ENCODE measurements at places on chromosomes 1 and 21.

- no peak for DNase-seq
Observed at GRCh38 chr1:44905276-44905675, 62.2 kb upstream of the PTCH2 start.

DNA sequence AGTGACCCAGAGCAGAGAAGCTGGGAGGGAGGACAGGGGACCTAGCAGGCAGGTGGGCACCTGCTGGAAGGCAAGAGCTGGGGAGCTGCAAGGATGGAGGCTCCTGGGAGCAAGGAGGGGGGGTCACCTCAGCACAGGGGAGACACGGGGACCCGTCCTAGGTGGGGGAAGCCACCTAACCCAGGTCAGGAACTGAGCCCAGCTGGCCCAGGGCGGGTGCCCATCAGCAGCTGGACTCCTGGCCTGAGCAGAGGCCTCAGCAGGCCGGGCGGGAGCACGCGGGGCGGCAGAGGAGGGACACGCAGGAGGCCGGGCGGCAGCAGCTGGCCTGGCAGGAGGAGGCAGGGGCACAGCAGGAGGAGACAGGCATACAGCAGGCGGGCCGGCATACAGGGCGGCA, 949 bp downstream of the KRTAP10-1 start:
- no peak for DNase-seq

DNA sequence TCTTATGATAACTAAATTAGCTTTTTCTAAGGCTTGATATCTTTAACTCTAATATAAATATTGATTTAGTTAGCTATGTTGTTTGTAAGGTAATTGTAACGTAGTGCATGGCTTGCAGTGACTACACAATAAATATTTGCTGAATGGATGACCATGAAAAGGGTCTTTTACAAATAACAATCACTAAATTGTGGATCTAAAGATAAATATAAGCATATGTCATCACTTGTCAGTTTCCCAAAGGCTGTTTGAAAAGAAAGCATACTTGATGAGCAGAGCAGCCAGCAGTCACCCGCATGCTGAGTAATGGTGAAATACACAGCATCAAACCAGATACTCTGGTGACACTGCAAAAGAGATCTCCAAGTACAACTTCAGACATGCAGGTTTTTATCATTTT, 92.5 kb upstream of the FMN2 start:
- no peak for DNase-seq

- no peak for DNase-seq
Observed at GRCh38 chr21:41954654-41955499, 1.1 kb upstream of the C2CD2 start.

- DNase-seq, result no peak
Observed at GRCh38 chr1:58895082-58895481, 111.2 kb upstream of the JUN start.

DNA sequence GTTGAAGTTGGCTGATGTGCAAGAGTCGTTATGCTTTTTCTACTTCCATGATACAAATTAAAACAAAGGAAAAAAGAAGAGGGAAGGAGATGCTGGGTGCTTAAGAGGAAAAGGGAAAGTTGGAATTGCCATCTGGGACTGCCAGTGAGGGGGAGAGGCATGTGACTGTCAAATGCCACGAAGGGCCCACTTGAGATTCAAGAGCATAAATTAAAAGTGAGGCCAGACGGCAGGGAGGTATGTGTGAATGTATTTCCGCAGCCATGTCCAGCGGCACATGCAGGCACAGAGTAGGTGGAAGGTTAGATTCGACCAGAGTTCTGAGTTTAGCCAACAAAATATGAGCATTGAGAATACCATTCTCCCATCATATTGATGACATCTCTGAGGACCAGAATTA, 32.0 kb downstream of the NFASC start:
- DNase-seq, result no peak

- no peak for DNase-seq
Observed at GRCh38 chr21:38777015-38777414, 28.7 kb upstream of the ETS2 start.

DNA sequence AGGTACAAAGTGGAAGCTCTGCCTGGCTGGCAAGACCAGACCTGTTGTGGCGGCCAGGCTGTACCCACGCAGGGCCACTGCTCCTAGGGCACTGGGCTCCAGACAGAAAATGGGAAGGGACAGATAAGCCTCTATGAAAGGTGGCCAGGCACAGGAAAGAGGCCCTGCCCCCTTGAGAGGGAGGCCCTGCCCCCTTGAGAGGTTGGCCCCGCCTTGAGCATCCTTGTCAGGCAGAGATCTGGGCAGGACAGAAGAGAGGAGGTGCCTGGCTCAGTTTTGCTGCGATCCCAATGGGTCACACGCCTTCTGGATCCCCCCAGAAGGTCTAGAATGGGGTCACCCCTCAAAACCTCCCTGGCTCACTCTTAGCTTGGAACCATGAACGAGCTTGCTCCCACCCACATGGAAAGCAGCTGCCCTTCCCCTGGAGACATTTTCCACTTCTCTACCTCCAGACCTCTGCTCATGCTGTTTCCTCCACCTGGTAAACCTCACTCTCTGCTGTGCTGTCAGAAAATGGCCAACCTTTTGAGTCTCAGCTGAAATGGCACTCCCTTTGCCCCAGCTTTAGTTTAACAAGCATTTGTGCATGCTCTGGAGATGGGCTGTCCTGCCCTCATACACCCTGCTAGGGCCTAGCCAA, 17.5 kb upstream of the ECE1 start:
- no peak for DNase-seq

DNA sequence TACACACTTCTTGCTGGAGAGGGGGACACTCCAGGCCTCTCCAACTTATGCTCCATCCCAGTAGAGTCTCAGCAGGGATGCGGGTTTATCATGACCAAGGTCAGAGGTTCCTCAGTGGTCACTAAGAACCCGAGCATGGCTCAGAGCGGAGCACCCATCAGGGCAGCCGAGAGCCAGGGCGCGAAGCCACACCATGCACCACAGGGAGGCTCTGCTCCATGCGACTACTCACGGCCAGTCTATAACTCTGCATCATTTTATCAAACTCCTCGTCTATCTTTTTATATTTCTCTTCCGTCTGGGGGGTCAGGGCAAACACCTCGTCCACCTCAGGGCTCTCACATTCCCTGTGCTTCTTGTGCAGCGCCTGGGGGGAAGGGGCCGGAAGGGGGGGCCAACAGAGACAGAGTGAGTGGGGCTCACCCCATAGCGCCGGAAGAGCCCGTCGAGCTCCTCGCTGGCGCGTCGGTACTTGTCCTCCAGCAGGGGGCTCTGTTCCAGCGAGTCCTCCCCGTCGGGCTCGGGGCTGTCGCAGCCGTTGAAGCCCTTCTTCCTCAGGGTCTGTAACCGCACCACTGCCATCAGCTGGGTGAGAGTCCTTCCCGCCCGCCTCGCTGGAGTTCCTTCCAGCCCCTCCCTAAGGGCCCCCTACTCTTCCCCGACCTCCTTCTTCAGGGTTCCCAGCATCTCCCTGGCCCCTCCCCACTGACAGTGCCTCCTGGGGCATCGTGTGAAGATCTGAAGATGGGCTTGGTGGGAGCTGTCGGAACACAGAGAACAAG, 20.0 kb downstream of the MEF2D start:
- peak; percentile 81 for DNase-seq

DNA sequence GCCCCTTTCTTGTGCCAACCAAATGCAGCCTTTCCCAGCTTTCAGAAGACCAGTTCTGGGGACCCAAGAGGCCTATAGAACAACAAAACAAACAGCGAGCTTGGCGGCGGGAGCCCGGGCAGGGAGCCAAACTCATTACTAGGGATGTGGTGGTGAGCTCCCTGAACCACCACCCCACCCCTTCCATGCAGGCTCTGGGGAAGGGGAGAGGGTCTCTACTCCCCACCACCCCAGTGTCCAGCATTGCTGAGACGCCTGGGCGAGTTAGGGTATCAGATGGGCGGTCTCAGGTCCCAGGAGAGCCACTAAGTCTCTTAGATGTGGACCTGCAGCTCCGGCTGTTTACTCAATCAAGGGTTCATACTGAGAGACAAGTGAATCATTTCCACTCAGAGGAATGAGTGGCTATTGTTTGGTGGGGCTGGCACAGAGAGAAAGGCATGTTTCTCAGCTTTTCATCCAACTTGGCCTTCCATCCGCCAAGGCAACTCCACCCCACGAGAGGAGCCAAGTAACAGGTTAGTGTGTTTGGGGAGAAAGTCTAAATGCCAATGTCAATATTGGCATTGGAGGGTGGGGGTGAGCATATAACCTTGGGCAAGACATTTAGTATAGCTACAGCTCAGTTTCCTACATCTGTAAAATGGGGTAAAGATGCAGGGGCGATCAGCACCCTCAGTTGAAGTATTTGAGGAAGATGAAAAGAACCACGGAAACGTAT, 40.9 kb downstream of the PLXNA2 start:
- DNase-seq, result no peak

- DNase-seq, result no peak
Observed at GRCh38 chr1:213474054-213474453, 423.0 kb downstream of the RPS6KC1 start.

- DNase-seq, result no peak
Observed at GRCh38 chr1:245648749-245649522, 494.2 kb downstream of the KIF26B start.

DNA sequence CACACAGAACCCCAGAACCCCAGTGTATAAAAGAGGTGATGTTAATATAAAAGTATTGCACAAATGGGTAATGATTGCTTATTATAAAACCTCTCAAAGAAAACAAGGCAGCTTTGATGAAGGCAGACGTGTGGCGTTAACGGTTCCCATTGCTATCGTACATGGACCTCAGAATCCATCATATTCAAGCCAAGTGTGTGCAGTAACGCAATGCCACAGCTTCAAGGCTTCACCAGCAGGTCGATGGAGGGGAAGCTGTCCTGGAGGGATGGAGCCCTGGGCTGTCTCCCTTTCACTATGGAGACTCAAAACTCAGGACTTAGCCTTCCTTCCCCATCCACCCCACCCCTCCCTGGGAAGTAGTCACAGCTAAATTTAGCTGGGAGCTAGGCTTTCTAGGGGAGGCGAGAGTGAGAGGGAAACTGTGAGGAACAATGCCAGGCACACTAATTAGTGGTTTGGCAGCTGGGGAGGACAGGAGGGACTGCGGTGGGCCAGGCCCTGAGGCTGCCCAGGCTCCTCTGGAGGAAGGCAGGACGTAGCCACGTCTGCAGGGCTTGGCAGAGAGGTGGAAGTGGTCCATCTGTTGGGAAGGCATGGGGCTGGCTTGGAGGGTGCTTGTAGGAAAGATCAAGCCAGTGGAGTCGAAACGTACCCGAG, 121.2 kb downstream of the HMGB4 start:
- DNase-seq, result no peak

- DNase-seq, result no peak
Observed at GRCh38 chr1:91835087-91835521, 50.8 kb downstream of the TGFBR3 start.

GRCh38 chr1:10615332-10615731, 140.6 kb downstream of the PEX14 start:
- DNase-seq, result no peak

- DNase-seq, result peak; percentile 11
Observed at GRCh38 chr21:45988366-45989347, 7.1 kb downstream of the COL6A1 start.

DNA sequence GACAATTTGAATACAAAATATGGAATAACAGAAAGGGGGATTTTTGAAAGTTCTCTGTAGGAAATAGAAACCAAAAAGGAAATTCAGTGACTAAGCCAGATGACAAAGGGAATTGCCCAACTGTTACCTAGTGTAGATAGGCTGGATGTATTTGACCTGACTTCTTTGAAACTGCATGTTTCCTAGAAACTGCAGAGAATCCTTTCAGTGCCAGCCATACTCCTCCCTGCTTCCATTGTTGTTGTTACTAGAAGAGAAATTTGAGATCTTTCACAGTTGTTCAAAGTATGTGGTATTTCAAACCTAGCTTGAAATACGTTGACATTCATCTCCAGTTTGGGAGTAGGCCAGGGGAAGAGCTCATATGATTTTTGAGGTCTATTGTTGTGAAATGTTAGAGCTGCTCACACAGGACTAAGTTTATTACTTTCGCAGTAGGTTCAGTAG, 1.8 kb upstream of the GBP5 start:
- no peak for DNase-seq

DNA sequence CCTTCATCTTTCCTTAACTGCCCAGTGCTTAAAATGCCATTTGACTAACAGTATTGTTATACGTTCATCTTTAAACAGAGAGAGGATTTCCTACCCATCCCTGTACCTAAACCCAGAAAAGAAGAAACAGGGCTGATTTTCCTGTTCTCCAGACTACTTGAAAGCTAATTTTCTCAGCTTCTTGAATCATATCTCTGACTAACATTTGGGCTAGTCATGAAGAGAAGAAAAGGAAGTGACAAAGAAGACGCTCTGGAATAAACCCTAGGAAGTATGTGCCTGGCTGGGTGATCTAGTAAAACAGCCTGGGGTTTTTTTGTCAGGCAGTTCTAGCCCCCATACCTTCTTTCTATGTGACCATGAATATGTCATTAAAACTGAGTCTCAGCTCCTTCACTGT, 44.8 kb upstream of the SGIP1 start:
- DNase-seq, result no peak

- DNase-seq, result no peak
Observed at GRCh38 chr1:26890467-26890796, 349 bp upstream of the GPN2 start.
